ENCODE measurements at places on chromosomes 5 and 9.

- DNase-seq, result no peak
These were observed 106.2 kb upstream of the LMX1B start for GRCh38 chr9:126507318-126508109.

- DNase-seq, result no peak
These were observed 12.4 kb downstream of the WNK2 start for GRCh38 chr9:93196096-93197055.

DNA sequence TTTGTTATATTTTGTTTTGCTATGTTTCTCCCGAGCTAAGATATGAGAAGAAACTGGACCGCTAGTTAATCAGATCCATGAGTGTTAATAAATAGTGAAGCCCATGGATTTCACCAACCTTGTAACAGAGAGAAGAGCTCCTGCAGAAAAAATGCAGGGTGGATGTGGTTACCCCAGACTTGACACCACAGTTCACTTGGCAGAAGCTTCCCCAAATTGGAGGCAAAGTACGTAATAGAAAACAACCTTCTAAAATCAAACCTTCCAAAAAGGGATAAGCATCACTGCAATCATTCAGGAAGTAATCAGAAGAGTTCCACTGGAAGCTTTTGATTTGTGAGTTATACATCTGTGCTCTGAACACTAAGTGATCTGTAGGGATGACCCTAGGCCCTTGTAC, 267.5 kb downstream of the ACTL7B start:
- no peak for DNase-seq

- DNase-seq, result no peak
These were observed 135.0 kb downstream of the NMUR2 start for GRCh38 chr5:152270096-152270495.

DNA sequence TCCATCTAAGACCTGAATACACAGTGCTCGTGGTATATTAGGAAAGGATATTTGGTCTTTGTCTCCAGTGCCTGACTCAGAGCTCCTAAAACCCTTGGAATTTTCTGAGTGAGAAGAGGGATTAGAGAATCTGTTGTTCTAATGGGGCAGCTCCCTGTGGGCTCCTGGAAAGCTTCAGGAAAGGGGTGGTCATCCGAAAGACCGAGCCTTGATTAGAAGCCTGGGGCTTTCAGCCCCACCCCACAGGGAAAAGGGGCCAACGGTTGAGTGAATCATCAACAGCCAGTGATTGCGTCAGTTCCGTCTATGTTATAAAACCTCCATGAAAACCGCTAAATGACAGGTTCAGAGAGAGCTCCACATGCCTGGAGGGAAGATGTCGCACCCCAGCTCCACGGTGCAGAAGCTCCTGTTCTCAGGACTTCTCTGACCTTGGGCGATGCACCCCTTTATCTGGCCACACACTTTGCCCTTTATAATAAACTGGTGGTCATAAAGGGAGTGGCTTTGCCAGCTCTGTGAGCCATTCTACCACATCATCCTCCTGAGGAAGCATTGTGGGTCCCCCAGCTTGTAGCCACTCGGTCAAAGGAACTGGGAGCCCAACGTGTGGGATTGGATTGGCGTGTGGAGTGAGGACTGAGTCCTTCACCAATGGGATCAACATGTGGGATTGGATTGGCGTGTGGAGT, 71.0 kb upstream of the ICE1 start:
- no peak for DNase-seq

- no peak for DNase-seq
These were observed 29.0 kb downstream of the MTMR12 start for GRCh38 chr5:32283539-32284377.

DNA sequence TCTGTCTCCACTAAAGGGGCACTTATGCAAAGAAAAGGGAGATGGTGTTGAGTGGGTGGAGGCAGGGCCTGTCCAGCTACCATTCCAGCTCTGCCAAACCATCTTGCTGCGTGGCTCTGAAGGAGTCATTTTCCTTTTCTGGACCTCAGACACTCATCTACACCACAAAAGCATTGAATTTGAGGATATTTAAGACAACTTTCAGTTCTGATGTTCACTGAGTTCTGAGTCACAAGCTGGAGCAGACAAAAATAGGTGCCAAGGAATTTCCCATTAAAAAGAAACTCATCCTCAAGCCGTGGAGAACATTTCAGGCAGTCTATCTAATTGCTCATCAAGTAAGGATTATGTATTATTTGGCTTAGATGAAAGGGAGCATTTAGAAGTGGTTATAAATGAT, 195.0 kb upstream of the TBC1D2 start:
- no peak for DNase-seq

DNA sequence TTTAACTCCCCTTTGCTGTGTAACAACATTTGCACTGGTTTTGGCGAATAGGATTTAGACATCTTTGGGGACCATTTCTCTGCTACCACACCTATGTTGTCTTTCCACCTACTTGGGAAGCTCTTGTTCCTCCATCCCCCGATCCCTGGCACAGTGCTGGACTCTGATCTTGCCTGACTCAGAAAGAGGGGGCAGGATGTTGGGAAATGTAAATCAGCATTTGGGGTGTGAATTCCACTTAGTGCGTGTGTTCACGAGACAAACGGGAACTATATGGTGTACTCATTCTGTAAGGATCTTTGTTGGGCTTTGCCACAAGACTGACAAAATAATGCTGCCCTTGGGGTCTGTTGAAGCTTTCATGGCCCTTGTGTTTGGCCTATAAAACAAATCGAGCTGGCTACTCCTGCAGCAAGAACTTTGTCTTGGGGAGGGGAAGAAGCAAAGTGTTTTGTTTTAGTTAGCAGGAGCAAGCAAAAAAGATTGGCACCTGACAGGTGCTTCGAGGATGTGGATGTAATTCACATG, 18.5 kb downstream of the TMEM268 start:
- DNase-seq, result no peak

GRCh38 chr5:167602067-167602466, 689.4 kb upstream of the WWC1 start:
- DNase-seq, result no peak

- no peak for DNase-seq
These were observed 150.9 kb downstream of the C9orf50 start for GRCh38 chr9:129469988-129470316.

- no peak for DNase-seq
These were observed 175.6 kb downstream of the MEF2C start for GRCh38 chr5:88707216-88707965.

GRCh38 chr5:103264508-103264907, 5.9 kb downstream of the MACIR start:
- DNase-seq, result no peak

GRCh38 chr5:158718738-158719505, 380.8 kb downstream of the EBF1 start:
- no peak for DNase-seq

DNA sequence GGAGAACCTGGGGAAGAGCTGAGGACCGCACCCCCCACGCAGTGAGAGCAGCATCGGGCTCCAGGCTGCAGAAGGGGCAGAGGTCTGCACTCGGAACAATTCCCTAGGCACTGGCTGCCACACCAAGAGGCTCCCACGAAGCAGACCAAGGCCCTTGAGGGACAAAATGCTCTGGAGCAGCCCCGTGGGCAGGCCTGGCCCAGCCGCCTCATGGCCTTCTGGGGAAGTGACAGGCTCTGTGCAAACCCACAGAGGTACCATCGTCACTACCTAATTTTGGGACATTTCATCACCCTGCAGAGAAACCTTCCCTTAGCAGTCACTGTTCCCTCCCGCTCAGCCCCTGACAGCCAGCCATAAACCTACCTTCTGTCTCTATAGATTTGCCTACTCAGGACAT, 15.9 kb downstream of the FBXW5 start:
- DNase-seq, result no peak

GRCh38 chr5:118597543-118597942, 390.8 kb downstream of the DTWD2 start:
- no peak for DNase-seq

GRCh38 chr9:12141422-12141821, 551.8 kb upstream of the TYRP1 start:
- no peak for DNase-seq

GRCh38 chr9:134413890-134414623, 87.8 kb downstream of the RXRA start:
- DNase-seq, result peak; percentile 98

DNA sequence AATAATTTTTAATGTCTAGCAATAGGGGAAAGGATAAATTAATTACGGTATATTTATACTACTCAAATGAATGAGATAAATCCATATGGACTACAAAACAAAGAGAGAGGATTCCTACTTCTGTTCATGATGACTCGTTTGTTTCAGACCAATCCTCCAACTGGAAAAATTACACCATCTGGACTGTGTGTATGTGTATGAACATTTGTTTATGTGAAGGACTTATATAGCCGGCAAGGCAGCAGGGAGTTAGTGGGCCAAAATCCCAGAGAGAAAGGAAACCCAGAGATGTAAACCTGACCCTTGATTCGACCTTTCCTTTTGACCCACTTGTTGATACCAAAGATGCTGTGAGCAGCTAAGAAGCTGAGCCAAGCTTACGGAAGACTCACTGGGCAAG, 20.1 kb downstream of the PDE6A start:
- DNase-seq, result no peak
